ENCODE measurements at places on chromosomes 3 and 15.
A peak's percentile ranks its signal among the peaks of the same experiment; 100 is the strongest.

- DNase-seq, result peak; percentile 74
These were observed 216.1 kb downstream of the SLCO3A1 start for GRCh38 chr15:92069308-92070250.

DNA sequence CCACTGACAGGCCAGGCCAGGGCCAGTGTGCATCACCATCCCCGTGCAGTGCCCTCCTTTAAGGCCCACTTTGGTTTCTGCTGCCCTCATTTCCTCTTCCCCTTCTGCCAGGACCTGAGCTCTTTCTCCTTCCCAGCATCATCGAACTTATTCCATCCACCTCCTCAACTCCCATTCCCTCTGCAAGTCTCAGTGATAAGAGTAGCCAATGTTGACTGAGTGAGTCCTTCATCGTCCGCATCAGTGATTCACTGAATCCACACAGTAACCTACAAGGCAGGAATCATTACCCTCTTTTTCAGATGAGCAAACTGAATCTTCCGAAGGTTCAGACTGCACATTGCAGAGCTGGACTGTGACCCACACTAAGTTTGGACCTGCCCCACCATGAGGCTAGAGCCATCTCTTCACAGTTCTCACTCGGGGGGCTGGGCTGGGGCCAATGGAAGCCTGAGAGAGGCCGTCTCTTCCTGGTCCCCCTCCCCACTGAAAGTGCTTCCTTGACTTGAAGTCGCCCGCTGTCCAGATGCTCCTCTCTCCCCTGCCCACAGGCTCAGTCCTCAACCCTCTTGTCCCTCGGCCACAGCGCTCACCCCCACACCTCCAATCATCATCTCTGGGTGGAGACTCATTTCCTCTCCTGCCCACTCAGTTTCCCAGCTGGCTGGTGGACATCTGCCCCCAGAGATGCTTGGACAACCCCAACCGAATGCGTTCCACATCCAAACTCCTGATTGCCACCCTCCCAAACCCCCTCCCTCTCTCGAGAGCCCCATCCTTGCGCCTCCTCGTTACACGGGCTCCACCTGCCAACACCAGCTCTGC, 15.2 kb upstream of the ANPEP start:
- DNase-seq, result no peak

GRCh38 chr3:98592345-98592935, 971 bp downstream of the CPOX start:
- no peak for DNase-seq

- DNase-seq, result no peak
These were observed 476.9 kb downstream of the MECOM start for GRCh38 chr3:169186596-169186995.

- no peak for DNase-seq
These were observed 560.1 kb downstream of the MCTP2 start for GRCh38 chr15:94791510-94791909.

DNA sequence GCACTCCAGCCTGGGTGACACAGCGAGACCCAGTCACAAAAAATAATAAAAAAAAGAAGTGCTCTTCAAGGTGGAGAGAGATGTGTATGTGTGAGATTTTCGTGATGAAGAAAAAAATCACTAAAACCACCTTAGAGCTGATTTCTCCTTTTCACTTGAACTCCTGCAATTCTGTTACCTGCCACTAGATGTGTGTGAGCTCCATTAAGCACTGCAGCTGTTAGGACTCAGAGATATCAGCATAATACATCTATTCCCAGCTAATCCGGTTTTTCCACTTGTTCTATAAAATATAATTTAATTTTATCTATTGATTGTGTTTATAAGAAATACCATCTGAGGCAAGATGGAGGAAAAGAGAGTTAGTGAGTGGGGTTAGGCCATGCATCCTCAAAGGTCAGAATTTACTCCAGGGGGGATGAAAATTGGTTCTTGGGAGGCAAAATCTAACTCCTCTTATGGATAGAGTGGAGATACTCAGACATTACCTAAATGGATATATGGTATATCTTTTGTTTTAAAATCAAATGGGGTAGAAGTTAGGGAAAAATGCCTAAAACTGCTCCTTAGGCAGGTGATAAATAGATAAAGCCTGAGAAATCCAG, 152.7 kb downstream of the IL20RB start:
- peak; percentile 34 for DNase-seq

All from brain microvascular endothelial cell (primary cell).